ENCODE measurements at places on chromosomes 7 and 10. TPM values are rescaled to one million over a fixed set of nuclear protein-coding genes. Genes with fewer than 3 reads are reported as not detected.

Gene PRKAR2B
- 1.8 TPM for total RNA-seq

DNA sequence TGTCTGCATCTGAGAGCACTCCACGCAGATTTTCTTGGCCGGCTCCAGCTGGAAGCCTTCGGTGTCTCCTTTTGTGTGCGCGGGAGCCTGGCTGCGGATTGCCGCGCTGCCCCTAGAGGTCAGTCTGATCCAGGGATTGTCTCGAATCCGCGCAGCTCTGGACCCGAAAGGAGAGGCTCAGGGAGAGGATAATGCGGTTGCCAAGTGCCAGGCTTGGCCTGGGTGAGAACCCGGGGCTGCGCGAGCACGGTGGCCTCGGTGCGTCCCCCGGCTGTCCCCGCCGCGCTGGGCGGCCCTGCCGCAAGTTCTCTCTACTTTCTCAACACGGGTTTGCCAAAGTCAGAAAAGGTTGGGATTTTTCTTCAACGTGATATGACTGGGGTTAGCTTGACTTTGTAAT lies 140.9 kb downstream of the ADCYAP1R1 start:
- DNase-seq = peak; percentile 65

DNA sequence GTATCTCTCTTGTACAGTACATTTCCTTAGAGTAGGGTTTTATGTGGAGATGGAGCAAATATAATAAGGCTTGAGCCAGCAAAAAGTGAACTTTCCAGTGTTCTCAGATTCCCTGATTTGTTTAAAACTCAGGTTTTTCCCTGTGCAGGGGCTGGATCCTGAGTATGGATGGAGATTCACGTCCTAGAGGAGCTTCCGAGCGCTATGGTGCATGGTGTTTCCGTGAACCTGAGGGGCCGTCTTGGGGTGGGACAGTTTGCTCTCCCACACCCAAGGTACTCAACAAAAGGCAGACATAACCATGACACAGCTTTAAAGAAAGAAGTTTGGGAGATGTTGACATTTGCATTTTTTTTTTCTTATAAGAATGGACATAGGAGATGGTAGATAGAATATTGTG lies 122.5 kb downstream of the SEC23IP start:
- DNase-seq = no peak

Gene C10orf143
- 5.1 TPM for total RNA-seq

- DNase-seq = no peak
Observed at GRCh38 chr10:96570983-96571964, 15.5 kb downstream of the TM9SF3 start.

GRCh38 chr7:139566075-139566474 lies 42.6 kb downstream of the CLEC2L start:
- no peak for DNase-seq

All from psoas muscle (tissue), 8 donors.